Stimulated activated CD4-positive, alpha-beta T cell treated with anti-CD3 and anti-CD28 coated beads, Interleukin-15, amount 100 ng/mL, for 48 hours (primary cell): ENCODE measurements at places on chromosomes 5 and 9.

GRCh38 chr9:16535555-16535954 is 334.9 kb downstream of the BNC2 start:
- DNase-seq = no peak

DNA sequence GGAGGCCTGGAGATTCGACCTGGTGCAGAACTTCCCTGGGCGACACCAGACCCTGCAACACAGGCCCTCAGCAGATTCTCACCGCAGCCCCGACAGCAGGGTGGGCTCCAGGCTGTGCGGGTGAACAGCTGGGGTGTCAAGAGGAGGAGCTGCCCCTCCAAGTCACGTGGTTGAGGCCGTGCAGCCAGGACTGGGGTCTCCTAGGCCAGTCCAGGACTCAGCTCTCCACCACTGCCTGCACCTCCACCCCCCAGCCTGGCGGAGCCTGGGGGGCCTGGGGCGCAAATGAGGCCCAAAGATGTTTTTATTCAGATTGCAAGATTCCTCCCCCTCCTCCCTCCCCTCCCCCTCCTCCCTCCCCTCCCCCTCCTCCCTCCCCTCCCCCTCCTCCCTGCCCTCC is 9.2 kb upstream of the AGPAT2 start:
- no peak for DNase-seq

GRCh38 chr9:85884256-85884655 is 56.7 kb upstream of the NAA35 start:
- DNase-seq = no peak

DNA sequence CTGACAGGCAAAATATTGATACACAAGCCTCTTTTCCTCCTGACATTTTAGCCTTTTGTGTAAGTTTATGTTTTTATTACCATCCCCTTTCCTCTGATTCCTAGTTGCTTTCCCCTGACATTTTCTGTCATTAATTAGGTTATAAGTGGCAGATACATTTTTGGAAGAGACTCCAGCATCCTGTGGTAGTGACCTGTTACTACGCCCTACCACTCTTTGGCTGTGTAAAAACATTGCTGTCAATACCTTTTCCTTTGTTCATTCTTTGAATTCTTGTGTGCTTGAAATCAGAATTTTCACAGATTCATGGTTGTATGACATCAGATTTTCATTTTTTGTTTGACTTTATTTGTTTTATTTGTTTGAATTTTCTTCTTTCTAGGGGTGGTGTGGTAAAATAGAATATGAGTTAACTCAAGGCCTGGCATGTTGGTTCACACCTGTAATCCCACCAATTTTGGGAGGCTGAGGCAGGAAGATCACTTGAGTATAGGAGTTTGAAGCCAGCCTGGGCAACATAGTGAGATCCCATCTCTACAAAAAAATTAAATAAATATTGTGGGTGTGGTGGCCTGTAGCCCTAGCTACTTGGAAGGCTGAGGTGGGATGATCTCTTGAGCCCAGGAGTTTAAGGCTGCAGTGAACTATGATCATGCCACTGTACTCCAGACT is 43.4 kb downstream of the UBE2R2 start:
- DNase-seq = no peak

DNA sequence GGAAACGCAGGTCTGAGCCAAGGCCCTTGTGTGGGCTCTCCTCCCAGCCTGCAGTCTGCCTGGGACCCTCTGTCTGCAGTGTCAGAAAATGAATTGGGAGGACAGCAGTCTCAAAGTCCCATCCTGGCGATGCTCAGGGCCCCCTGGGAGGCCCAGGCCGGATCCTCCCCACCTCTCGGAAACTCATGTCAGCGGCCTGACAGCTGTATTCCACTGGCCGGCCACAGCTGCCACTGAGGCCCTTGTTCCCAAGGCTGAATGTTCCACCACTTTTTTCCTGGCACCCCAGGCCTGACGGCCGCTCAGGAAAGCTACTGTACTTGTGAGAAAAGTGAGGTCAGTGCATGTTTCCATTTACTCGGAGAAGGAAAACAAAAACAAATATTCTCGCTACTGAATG is 180.0 kb downstream of the FGF18 start:
- no peak for DNase-seq

GRCh38 chr5:57953792-57954191 is 471.2 kb upstream of the ACTBL2 start:
- no peak for DNase-seq

- DNase-seq = no peak
These were observed 20.1 kb upstream of the CPLX2 start for GRCh38 chr5:175851311-175851710.

DNA sequence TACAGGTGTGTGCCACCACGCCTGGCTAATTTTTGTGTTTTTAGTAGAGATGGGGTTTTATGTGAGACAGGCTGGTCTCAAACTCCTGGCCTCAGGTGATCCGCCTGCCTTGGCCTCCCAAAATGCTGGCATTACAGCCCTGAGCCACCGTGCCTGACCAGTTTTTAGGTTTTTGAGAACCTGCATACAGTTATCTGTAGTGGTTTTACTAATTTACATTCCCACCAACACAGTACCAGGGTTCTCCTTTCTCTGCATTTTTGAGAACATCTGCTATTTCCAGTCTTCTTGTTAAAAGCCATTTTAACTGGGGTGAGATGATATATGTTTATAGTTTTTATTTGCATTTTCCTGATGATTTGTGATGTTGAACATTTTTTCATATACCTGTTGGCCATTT is 12.8 kb downstream of the DMXL1 start:
- DNase-seq = no peak

- no peak for DNase-seq
These were observed 32.7 kb downstream of the ERAP1 start for GRCh38 chr5:96775050-96775449.

DNA sequence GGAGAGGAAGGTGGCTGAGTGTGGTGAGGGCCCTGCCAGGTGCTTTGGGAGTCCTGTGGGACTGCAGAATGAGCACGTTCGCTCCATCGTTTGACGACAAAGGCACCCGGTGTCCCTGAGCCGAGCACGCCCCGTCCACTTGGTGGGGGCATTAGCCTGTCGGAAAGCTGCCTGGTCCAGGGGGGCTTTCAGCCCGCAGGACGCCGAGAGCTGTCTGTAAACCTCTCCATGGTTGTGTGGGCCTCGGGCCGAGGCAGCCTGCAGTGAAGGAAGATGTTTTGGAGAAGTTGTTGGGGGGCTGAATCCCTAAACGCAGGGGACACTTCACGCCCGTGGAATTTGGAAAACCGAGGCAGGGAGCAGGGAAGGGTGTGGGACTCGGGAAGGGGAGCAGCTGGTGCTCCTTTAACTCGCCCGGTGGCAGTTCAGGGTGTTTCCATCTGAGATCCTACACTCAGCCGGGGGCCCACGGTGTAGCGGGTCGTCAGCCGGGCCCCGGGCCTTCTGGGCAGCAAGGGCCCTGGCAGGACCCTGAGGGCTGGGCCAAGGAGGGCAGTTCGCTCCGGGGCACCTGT is 53.8 kb downstream of the MRPL36 start:
- no peak for DNase-seq

DNA sequence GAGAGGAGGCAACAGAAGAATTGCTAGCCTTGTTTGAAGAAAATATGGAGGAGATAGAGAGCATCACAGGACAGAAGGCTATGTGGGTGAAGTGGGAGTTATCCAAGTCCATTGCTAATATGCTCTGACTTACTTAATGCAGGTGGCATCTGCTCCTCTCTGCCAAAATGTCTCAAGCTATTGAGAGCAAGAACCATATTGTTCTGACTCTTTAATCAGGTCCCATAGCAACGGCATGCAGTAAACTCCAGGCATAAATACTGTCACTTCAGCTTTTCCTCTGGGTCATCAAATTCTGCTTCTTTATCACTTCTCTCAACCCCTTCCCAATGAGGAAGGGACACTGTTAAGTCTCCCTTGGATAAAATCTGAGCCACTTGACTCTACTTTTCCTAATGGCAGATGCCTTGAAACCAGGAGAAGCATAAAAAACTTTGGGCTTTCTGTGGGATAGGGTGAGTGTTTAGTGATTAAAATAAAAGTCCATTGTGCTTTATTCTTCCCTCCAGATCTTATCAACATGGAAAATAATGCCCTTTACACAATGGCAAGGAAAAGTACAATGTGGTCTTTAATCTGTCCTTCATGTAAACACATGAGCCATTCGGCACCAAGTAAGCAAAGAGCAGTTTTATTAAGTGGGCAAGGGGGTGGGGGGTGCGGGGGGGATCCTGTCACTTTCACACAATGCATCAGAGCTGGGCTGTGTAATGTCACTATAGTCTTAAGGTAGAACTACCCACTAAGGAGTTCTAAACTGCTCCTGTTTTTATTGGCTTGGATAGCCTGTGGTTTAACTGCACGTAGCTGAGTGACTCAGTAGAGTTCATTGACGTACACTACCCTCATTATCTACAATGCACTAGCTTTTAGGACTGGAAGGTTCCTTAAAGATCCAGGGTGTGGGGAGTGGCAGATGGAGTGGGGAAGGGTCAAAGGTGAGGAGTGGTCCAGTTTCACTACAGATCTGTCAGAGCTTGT is 71.0 kb upstream of the TARS1 start:
- DNase-seq = no peak

DNA sequence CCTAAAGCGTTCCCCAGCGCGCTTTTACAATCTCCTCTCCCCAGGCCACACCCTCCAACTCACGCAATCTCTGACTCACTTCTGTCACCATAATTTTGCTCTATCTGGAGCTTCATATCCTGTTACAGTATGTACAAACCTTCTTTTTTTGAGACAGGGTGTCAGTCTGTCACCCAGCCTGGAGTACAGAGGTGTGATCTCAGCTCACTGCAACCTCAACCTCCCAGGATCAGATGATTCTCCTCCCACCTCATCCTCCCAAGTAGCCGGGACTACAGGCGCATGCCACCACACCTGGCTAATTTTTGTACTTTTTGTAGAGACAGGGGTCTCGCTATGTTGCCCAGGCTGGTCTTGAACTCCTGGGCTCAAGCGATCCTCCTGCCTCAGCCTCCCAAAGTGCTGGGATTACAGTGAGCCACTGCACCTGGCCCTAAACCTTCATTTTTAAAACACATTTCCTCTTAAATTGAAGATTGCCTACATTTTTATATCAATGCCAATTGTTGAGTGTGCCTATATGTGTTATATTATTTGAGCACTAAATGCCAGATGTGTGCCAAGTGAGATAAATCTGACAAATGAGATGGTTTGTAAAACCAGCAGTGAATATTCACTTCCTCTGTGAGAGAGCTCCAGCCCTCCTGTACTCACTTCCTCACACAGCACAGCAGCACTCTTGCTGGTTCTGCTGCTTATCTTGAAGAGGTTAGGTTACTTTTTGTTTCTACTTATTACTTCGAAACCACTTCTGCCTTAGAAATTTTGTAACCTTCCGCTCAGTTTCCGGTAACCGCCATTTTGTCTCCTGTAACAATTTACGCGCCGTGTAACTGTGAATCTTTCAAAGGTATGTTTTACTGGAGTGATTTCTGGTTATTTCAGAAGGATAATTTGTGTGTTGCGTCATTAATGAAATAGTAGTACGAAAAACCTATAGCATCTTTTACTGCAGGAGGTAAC is 57.9 kb downstream of the DOCK8 start:
- DNase-seq = peak; percentile 64

- no peak for DNase-seq
These were observed 40.1 kb upstream of the TIFAB start for GRCh38 chr5:135492319-135492626.

- no peak for DNase-seq
These were observed 13.2 kb downstream of the ITK start for GRCh38 chr5:157193699-157194424.

DNA sequence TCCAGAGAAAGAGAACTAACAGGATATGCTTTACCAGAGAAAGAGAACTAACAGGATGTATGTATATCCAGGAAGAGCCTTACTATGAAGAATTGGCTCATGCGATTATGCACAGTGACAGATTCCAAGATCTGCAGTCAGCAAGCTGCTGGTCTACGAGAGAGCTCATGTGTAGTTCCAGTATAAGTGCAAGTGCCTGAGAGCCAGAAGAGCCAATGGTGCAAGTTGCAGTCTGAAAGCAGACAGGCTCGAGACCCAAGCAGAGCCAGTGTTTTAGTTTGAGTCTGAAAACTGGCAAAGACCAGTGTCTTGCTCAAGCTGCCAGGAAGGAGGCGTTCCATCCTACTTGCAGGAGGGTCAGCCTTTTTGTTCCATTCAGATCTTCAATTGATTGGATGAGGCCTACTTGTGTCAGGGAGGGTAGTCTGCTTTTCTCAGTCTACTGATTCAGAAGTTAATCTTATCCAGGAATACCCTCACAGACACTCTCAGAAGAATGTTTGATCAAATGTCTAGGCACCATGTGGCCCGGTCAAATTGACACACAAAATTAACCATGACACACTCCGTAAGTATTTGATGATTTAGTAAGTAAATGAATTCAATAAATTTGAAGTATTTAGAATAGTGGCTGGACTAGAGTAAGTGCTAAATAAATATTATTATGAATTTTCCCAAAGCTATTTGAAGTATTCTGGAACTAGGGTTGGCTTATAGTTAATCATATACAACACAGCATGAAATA is 372.1 kb upstream of the SGCD start:
- DNase-seq = no peak

DNA sequence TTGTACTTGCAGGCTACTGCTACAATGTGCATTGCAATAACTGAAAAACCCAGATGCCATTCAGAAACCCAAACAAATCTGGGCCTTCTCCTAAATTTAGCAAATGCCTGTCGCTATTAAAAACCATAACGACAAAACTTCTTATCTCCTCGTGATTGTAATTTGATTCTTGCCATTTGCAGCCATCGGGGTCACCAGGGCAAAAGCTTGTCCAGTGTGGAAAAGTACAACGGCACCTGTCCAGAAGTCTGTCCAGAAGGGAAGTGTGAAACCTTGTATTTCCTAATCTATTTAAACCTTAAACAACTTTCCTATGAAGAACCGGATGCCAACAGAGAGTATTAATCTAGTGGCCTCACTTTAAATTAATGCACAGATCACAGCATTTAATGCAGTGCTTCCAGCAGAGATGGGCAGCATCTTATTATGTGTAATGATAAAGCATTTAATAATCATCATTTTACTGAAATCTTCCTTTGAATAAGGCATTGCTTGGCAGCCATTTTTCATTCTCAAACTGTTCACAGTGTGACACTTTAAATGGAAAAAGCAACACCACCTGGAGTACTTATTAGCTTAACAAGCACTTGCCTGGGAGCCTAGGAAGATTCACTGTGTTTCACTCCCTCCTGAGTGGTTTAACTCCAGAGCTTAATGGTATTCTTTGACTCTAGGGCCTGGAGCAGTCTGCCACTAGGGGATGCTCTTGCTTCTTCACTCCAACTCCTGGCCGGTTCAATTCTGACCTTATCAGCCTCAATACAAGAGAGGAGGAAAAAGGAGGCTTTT is 4.9 kb upstream of the C7 start:
- DNase-seq = peak; percentile 18

GRCh38 chr5:140882591-140882899 is 621 bp downstream of the PCDHA13 start:
- no peak for DNase-seq

DNA sequence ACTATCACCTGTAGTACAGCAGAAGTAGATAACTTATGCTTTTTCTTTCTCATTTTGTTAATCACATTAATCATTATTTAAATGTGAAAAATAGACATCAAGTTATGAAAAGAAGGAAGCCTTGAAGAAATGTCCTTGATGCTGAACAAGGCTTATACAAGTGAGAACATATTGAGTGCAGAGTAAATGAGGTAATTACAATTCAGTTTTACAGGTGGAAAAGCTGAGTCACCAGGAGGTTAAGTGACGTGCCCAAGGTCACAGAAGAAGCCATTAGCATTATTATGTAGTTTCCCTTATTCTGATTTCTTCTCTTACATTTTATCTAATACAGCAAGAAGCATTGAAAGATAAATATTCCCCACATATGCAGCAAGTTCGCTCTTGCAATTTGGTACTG is 998.5 kb upstream of the CDH6 start:
- no peak for DNase-seq

GRCh38 chr9:73148447-73148937 is 3.2 kb upstream of the ANXA1 start:
- DNase-seq = no peak

GRCh38 chr9:76552181-76552580 is 93.2 kb downstream of the GCNT1 start:
- DNase-seq = no peak
